ENCODE measurements at places on chromosomes 3 and 15. TPM values are rescaled to one million over a fixed set of nuclear protein-coding genes. Genes with fewer than 3 reads are reported as not detected.

SNTN gene
- not detected for total RNA-seq

AMIGO3 gene
- not detected for total RNA-seq

GPR176 gene
- total RNA-seq: 20.6 TPM

NR2E3 gene
- 0.28 TPM for total RNA-seq

PML gene
- 18.0 TPM for total RNA-seq

ALDH1A3 gene
- 0.80 TPM for total RNA-seq

DNA sequence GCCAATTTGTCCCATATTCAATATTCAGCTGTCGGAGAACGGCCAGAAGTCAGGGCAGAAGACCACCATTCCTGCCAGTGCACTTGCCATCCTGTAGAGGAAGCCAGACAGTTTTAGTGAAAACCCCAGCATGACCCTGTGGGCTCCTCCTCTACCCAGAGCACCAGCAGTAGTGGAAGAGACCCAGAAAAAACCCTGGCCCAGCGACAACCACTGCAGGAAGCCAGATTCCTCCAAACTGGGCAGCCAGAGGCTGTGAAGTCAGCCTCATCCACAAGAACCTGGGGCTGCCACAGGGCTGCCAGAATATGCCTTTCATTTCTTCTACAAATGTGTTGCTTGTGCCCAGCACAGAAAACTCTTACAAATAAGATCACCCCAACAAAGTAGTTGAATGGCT, 67.3 kb downstream of the HMCES start:
- no peaks in the 10 kb centered on the region for H3K27me3 ChIP-seq
- DNase-seq: no peak
- no peak overlapping the region for H3K4me3 ChIP-seq
- H3K4me1 ChIP-seq: no peaks in the 10 kb centered on the region
- no peak overlapping the region for H3K27ac ChIP-seq
- H3K36me3 ChIP-seq: no peaks in the 10 kb centered on the region

DNA sequence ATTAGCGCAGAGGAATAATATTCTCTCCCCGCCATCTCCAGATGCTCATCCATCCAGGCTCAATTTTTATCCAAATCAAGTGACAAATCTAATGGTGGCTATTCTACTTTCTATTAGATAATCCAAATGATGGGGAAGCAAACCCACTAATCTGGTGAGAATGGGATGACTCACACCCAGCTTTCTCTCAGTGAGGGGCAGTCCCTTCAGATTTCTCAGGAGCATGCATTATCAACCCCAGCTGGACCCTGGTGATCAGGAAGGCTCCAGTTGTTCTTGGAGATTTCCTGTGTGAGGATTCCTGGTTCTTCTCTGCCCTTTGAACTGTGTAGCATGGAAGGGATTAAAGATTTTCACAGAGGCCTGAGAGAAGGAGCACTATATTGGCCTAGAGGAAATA, 358.0 kb downstream of the WDR72 start:
- no peaks in the 10 kb centered on the region for H3K27me3 ChIP-seq
- no peaks in the 10 kb centered on the region for H3K36me3 ChIP-seq
- H3K27ac ChIP-seq: no peak overlapping the region
- DNase-seq: no peak
- H3K4me1 ChIP-seq: peaks cover 17% of the 10 kb centered on the region

DNA sequence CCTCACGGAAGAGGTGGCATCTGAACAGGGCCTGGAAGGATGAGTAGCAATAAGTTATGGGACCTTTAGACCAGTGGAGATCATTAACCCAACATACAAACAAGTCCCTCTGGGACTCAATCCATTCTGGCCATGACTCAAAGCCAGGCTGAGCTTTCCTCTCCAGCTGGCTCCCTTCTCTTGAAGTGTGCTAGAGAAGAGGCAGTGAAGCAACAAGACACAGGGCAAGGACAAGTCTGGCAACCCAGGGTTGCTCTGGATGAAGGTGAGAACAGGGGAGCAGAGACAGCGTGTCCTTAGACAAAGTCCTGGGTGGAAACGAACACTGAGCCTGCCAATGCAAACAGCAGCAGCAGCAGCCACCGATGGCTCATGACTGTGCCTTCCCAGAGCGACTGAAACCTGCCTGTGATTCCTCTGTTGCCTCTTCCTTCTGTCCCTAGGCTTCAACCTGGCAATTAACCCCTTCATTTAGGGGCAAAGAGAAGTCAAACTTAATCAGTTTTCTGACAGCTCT, 86.8 kb downstream of the BDH1 start:
- no peak overlapping the region for H3K4me3 ChIP-seq
- H3K27ac ChIP-seq: no peak overlapping the region
- H3K4me1 ChIP-seq: peaks cover 56% of the 10 kb centered on the region
- H3K36me3 ChIP-seq: no peaks in the 10 kb centered on the region

GRCh38 chr3:195835791-195836190, 24.1 kb upstream of the MUC4 start:
- no peak overlapping the region for H3K27ac ChIP-seq
- peaks cover 24% of the 10 kb centered on the region for H3K4me1 ChIP-seq
- no peaks in the 10 kb centered on the region for H3K36me3 ChIP-seq
- no peak overlapping the region for H3K4me3 ChIP-seq
- no peak for DNase-seq

DNA sequence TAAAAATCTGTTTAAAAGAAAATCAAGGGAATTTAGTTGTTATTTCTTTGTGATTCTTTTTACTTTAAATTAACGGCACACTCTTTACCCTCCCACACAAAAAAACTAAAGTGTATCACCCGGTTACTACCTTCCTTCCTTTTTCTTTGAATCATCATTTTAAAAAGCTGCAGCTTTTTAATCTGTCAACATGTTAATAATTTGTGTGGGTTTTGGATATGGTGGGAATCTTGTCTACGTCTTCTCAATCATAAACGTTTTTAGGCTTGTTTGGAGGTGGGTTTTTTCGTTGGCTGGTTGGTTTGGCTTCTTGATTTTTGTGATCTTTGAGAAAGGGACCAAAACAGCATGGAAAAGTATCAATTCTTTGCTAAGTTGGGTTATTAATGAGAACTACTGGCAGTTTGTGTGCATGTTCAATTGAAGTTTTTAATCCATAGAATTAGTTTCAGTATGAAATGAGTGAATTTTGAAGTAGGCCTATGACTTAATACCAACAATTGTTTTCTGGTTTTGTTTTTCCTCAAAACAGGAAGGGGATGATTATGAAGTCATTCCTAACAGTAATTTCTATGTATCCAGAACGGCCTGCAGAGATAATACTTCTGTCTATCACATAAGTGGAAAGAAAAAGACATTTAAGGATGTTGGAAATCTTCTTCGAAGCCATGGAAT, 4.5 kb downstream of the SMC4 start:
- peaks cover 38% of the 10 kb centered on the region for H3K36me3 ChIP-seq
- no peaks in the 10 kb centered on the region for H3K27me3 ChIP-seq

GRCh38 chr3:169863458-169863899, 6.3 kb downstream of the LRRC31 start:
- H3K27ac ChIP-seq: no peak overlapping the region
- no peaks in the 10 kb centered on the region for H3K36me3 ChIP-seq
- H3K4me3 ChIP-seq: no peak overlapping the region
- H3K4me1 ChIP-seq: peaks cover 5% of the 10 kb centered on the region
- DNase-seq: peak; percentile 72

- H3K27ac ChIP-seq: no peak overlapping the region
- no peaks in the 10 kb centered on the region for H3K4me1 ChIP-seq
- peak; percentile 79 for DNase-seq
- no peak overlapping the region for H3K4me3 ChIP-seq
Observed at GRCh38 chr3:12175844-12176453, 17.2 kb upstream of the TIMP4 start.

- no peaks in the 10 kb centered on the region for H3K27me3 ChIP-seq
- no peak for DNase-seq
- H3K36me3 ChIP-seq: no peaks in the 10 kb centered on the region
- no peak overlapping the region for H3K4me3 ChIP-seq
- peaks cover 20% of the 10 kb centered on the region for H3K4me1 ChIP-seq
Observed at GRCh38 chr3:194869482-194870169, 183.9 kb downstream of the FAM43A start.

DNA sequence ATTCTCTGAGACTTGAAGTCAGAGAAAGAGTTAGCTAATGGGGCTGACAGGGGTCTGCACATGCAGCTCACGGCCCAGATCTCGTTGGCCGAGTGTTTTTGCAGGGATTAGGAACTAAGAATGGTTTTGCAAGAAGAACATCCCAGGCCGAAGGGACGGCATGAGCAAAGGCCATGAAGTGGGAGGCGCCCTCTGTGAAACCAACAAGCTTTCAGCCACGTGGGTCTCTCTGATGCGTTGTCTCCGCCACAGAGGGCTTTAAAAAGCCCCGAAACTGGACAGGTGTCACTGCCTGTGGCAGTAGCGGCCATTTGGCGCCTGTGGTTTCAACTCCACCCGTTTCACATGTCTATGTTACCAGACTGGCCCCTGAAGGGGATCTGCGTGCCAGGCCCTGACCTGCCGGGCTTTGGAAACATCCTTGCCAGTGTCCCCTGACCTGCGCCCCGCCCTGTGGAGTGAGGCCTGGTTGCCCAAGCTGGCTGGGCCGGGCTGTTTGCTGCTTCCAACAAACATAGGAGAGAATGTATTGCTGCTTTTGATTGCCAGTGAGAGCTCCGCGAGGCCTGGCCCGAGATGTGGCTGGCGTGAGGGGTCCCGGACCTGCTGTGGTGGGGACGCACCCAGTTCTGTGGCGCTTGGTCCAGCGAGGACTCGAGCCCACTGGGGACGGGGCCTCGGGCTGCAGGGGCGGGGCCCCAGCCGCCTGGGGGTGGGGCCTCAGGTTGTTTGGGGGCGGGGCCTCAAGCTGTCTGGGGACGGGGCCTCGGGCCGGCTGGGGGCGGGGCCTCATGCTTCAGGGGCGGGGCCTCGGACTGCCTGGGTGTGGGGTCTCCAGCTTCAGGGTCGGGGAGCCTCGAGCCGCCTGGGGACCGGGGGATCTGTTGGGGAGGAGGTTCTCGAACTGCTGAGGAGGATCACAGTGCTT, 30.4 kb downstream of the GOLGA6L2 start:
- H3K36me3 ChIP-seq: no peaks in the 10 kb centered on the region
- no peak overlapping the region for H3K4me3 ChIP-seq
- DNase-seq: no peak
- no peaks in the 10 kb centered on the region for H3K27me3 ChIP-seq
- no peaks in the 10 kb centered on the region for H3K4me1 ChIP-seq
- no peak overlapping the region for H3K27ac ChIP-seq

DNA sequence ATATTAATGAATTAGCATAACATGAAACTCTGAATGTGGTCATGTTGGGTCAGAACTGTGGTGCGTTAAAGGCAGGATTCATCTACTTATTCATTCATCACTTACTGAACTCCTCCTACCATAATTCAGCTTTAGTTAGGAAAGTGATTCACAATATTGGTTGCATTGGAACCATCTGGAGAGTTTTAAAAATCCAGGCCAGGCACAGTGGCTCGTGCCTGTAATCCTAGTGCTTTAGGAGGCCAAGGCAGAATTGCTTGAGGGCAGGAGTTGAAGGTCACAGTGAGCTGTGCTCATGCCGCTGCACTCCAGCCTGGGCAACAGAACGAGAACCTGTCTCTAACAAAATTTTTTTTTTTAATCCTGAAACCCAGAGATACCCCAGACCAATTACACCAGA, 44.2 kb upstream of the ATG7 start:
- no peaks in the 10 kb centered on the region for H3K36me3 ChIP-seq
- DNase-seq: no peak
- H3K4me3 ChIP-seq: no peak overlapping the region

DNA sequence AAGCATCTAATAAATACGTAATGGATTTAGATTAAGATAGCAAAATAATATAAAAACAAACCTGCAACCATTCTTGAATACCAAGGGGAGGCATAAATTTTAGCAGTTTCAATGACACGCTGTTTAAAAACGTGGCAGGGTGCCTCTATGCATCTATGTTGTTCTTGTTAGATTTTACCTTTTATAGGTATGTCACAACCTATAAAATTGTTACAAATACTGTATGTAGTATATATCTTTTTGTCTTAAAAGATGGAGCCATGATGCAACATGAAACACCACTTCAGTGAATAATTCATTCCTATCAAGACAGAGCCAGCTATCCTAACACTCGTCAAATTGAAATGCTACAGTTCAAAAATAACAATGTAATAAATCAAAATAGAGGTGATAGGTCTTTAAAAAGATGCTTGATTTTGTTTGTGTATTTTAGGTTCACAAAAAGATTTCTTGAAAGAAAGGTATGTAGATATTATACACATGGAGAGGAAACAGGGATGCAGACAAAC, 1059.2 kb downstream of the ROBO1 start:
- no peak for DNase-seq
- no peaks in the 10 kb centered on the region for H3K27me3 ChIP-seq
- no peak overlapping the region for H3K4me3 ChIP-seq
- H3K4me1 ChIP-seq: peaks cover 41% of the 10 kb centered on the region
- H3K27ac ChIP-seq: peak overlapping the region; percentile 73
